Sigmoid colon (tissue), 7 donors: ENCODE measurements at places on chromosomes 6 and 20. TPM values are rescaled to one million over a fixed set of nuclear protein-coding genes. Genes with fewer than 3 reads are reported as not detected.

Gene PPT2
- total RNA-seq, result 126 TPM

Gene GSTA4
- total RNA-seq, result 33.5 TPM

Gene KLC4
- 35.3 TPM for total RNA-seq

Gene ZSCAN23
- total RNA-seq, result 1.8 TPM

Gene MICB
- total RNA-seq, result 1.5 TPM

Gene TPBG
- total RNA-seq, result 6.1 TPM

Gene SLC17A2
- total RNA-seq, result not detected

DNA sequence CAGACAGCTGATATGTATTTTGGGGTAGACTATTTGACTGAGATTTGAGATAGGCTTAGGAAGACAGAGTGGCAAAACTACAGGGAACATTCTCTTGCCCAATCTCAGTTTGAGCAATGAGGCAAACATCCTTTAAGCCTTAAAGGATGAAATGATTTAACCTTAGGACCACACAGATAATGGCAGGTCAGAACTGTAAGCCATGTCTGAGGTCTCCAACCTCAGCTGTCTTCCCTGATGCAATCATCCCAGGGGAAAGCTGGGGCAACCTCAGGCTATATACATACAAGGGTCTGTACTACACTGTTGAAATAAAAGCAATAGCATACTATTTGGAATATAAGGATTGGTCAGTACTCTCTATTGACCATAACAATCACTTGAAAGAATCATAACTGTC is 83.8 kb upstream of the NUP153 start:
- no peak for DNase-seq

DNA sequence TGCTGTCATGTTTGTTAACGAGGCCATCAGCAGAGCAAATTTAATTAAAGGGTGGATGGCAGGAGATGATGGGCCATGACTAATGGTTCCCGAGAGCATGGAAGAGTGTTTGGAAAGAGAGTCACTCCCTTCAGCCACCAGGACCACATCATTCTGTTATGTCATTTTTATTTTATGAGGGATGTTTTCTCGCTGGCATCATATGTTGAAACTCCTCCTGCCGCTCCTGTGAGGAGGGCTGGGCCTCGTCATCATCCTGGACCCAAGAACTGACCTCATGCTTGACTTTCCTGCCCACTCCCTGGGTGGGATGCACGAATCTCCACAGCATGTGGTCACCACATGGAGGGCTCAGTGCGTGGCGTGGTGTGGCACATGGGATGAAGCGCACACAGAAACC is 86.4 kb upstream of the FRMD1 start:
- no peak for DNase-seq

DNA sequence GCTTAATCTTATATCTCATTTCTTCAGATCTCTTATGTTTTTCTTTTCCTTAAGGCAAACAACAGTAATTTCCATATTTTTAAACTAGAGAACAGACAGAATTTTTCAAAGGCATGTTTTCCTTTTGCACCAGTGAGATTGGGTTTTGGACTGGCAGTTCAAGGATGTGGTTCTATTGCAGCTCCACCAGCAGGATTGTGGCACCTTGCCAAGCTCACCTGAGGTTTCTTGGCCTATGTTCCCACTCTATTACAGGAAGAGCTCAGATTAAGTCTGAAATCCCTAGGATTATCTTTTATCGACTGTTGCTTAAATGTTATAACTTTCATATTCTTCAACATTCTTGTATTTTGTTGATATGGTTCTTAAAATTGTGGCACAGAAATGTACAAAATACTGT is 218.9 kb downstream of the PLCB4 start:
- DNase-seq, result no peak

- no peak for DNase-seq
Observed at GRCh38 chr6:52634211-52634610, 36.7 kb upstream of the TMEM14A start.

- DNase-seq, result no peak
Observed at GRCh38 chr6:20608356-20608755, 74.1 kb downstream of the CDKAL1 start.

DNA sequence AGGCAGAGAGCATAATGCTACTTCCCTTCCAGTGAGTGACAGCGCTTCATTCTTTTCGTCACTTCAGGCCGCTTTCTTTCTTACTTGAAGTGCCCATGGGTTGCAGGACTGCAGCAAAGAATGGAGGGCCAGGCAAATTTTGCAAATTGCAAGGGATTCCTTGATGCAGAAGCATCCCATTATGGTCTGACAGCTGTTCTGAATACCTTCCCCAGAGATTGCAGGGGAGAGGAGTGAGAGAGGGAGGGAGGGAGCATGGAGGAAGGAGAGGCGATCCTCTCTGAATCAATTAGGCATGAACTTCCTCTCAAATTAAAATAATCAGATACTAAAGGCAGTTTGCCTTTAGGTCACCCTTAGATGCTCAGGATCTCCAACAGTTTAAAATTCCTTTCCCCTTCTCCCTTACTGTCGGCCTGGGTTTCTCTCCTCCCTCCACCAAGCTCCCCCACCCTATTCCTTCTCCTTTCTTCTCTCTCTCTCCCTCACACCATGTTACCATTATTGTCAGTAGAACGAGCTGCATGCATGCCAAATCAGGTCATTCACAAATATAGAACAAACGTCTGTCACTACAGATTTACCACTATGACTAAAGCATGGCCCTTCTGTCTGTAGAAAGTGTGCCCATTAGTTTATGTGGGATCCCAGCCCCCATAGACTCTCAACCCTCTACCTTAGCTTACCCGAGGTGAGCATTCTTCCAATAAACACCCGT is 289.2 kb downstream of the CD83 start:
- DNase-seq, result no peak

DNA sequence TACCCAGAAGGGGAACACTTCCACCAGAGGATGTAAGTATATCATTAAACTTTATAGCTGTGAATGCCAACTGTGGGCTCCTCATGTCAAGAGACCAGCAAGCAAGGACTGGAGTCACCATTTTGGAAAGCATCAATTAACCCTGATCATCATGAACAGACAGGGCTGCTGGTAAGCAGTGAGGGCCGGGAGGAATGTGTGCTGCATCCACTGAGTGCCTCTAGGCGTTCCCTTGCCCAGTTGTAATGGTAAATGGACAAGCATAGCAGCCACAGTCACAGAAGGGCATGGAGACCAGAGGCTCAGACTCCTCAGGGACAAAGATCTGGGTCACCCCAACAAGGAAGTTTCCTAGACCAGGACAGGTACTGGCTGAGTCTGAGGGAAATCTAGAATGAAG is 23.6 kb downstream of the LINC00237 start:
- no peak for DNase-seq

DNA sequence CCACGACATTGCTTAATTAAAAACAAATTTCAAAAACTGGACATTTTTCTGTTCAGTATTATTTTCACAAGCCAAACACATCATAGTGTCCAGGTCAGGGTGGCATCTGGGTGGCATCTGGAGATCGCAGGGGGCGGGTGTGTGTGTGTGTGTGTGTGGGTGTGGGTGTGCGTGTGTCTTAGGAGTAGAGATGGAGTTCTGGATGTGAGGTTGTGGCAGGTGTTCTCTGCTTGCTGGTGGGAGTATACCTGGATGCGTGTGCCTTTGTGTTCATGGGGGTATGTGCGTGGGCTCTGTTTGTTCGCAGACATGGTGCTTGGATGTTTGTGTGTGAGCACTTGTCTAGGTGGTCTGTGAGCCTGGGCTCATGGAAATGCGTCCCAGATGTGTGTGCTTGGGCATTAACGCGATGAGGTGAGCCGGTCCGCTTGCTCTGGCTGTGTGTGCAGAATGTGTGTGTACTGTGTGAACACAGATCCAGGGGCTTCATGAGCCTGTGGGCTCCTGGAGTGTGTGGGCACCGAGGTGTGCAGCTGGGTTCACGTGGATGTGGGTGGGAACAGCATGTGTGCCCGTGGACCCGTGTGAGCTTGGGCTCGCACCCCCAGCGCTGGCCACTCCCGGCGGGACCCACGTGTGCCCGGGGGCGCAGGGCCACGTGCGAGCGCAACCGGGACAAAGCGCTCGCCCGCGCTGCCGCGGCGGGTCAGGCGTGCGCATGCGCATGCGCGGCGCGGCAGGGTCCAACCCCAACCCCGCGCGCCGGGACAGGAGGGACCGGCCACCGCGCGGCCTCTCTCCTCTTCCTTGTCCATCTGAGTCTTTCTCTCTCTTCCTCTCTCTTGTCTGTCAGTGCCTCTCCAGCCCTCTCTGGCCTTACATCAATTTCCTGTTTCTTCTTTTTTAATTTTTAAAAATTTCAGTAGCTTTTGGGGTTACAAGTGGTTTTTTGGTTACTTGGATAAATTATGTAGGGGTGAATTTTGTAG is 60.4 kb downstream of the SRC start:
- DNase-seq, result no peak

DNA sequence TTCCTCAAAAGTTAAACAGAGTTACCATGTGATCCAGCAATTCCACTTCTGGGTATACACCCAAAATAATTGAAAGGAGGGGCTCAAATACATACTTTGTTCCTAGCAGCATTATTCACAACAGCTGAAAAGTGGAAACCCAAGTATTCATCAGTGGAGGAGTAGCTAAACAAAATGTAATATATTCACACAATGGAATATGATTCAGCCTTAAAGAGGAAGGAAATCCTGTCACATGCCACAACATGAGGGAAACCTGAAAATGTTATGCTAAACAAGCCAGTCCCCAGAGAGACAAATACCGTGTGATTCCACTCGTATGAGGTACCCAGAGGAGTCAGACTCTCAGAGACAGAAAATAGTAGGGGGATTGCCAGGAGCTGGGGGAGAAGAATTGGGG is 44.5 kb downstream of the PXDC1 start:
- no peak for DNase-seq

- DNase-seq, result peak; percentile 85
Observed at GRCh38 chr20:1943275-1944002, 48.2 kb downstream of the SIRPA start.

- no peak for DNase-seq
Observed at GRCh38 chr6:159093609-159094443, 49.0 kb upstream of the TAGAP start.

DNA sequence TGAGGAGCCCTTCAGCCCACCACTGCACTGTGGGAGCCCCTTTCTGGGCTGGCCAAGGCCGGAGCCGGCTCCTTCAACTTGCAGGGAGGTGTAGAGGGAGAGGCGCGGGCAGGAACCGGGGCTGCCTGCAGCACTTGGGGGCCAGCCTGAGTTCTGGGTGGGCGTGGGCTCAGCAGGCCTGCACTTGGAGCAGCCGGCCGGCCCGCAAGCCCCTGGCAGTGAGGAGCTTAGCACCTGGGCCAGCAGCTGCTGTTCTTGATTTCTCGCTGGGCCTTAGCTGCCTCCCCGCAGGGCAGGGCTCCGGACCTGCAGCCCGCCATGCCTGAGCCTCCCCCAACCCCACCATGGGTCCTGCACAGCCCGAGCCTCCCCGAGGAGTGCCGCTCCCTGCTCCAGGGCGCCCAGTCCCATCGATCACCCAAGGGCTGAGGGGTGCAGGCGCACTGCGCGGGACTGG is 101.7 kb upstream of the ADGRB3 start:
- no peak for DNase-seq

- no peak for DNase-seq
Observed at GRCh38 chr20:3135507-3136070, 24.1 kb downstream of the FASTKD5 start.

DNA sequence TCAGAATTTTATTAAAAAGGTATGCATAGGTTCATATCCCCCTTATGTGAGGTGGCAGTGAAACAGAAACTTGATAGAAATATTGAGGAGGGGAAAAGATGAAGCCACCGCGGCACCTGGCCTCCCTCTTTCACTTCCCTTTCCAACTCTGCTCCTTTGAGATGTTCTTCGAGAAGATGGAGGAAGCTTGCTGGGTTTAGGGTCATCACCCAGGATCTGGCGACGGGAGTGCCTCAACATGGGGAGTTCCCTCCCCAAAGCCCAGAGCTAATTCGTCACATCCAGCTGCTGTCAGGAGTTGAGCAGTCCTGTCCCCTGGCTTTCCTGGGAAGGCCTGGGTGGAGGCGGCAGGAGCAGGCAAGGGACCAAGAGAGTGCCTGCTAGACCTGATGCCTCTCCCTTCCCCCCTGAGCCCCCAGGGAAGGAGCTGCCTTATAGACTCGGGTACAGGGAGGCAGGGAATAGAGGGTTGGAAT is 29.1 kb downstream of the RREB1 start:
- DNase-seq, result no peak

DNA sequence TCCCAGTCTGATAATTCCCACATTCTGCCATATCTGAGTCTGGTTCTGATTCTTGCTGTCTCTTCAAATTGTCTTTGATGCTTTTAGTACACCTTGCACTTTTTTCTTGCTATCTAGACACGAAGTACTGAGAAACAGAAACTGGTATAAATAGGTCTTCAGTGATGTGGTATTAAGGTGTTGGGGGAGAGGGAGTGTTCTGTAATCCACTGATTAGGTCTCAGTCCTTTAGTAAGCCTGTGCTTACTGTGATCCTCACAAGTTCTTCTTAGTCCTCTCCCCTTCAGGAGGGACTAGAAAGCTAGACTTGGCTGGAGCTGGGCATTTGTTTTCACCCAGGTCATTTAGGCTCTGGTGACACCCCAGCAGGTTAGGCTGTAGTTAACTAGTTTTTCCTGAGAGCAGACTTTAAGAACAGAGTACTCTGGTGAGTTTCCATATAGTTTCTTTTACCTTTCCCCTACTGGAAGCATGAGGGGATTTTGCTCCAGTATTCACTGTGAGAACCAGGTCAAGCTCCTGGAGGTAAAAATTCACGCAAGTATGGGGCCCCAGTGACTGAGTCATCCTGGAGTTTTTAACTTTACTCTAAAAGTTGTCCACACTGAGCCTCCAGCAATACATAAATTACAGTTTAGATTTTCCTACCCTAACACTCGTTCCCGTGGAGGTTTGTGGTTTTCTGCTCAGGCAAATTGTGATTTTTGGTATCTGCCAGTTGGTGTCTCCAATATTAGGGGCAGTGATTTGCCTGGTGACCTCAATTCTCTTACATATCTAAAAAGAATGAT is 154.6 kb downstream of the CDKAL1 start:
- no peak for DNase-seq

DNA sequence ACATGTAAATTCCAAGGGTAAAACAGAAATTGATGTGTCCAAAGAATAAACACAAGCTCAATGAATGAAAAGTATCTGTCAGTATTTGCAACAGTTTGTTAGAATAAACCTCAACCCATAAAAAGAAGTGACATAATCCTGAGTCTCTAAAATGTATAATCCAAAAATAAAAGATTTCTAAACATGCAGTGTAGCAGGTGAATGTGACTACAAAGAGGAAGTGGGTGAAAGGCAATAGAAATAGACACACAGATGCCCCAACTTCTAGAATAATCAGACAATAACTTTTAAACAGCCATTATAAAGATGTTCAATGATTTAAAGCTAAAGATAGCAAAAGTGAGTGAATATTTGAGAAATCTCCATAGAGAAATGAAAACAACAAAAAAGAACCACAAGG is 1009.2 kb upstream of the GJE1 start:
- DNase-seq, result no peak

GRCh38 chr20:32648761-32649650 is 24.7 kb downstream of the C20orf203 start:
- DNase-seq, result no peak
